ENCODE measurements at places on chromosomes 3 and 15.

DNA sequence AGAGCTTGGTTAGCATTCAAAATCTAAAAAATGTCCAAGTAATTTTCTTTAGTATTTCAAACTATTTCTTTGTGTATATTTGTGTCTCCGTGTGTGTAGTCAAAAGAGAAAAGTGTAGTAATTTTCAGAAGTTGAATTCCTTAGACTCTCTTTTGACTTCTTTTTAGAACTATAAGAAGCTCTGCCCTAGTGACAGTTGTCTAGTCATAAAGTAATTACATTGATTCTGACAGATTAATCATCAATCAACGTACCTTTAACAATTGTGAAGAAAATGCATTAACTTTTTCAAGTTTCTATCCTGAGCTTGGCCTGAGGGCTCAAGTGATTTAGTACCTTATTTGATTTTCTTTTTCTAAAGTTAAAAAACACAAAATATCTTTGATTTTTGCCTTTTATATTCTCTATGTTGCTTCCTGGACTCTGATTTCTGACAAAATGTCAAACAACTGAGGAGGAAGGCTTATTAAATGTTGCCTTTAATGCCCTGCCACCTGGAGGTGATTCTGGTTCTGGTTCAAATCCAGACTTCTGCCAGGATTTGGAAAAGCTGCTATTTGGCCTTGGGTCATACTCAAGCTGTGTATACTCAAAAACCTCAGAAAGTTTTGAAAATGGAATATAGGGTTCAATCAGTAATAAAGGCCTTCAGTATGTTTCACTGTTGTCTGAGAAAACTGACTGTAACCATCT is 653.6 kb downstream of the NSUN3 start:
- no peak for DNase-seq

DNA sequence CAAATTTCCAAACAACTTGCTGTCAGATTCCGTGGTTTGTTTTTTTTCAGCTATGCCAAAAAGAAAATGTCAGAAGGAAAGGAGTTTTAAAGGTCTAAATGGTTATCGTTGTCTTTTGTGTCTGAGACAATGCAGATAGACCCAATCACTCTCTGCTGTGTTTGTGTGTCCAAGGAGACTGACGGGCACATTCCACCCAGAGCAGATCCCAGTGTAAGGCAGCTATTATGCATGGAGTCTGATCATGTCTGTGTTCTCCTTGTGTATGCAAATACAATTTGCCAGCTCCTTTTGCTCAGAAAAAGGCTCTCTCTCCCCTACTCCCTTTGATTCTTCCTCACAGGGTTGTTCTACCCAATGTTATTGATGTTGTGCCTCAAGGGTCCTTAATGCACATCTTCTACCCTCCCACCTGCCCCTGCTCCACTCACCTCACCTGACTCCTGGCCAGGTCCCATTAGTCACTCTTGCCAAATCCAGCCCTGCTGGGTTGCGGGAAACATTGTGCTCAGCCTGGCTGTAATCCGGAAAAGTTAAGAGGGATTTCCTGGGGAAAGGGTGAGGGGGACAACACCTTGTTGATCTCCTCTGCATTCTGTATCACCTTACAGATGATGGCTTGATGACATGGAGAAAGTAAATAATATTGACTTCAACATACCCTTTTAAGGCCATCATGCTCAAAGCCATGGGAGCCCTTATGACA is 61.0 kb downstream of the OTOL1 start:
- no peak for DNase-seq

DNA sequence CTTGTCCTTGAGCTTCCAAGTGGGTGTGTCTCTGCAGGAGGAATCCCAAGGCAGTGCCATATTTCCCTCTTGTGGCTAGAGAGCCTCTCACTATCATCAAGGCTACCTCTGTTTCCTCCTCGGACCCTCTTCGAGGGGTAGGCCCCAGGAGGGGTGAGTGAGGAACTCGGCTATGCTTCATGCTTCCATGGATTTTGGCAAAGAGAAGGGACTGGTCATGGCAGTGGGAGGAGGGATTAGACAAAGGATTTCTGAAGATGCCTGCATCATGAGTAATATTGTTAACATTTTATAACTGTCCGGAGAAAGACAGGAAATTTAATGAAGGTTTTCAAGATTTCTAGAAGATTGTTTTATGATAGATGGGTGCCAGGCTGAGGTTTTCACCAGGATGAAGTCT is 241.5 kb downstream of the CLSTN2 start:
- no peak for DNase-seq

DNA sequence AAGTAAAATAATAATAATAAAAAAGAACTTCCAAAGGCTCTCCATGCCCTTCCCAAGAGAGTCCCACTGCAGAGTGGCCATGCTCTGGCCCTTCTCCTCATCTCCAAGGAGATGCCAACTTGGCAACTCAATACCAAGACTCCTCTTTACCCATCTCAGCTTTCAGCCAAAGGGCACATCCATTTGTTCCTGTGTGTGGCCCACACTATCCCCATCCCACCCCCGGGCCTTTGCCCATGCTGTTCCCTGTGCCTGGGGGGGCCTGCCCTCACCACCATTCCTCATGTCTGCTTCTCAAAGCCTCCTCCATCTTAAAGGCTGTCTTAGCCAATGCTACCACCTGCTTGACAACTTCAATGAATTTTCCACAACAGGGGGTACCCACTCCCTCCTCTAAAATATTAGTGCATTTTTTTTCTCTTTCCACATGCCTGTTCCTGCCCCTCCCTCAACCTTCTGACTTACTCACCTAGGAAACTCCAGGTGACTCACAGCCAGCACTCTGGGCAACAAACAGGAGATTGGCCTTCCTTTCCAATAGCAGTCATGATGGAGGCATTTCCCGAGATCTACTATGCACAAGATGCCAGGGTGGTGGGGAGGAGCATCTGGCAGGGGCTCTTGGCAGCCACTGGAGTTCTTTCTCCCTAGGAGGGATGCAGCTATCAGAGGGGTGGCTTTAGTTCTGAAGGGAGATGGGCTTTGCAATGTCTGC is 109.4 kb upstream of the SMAD3 start:
- no peak for DNase-seq

GRCh38 chr15:100022391-100022790 is 289.2 kb upstream of the LYSMD4 start:
- DNase-seq: no peak

DNA sequence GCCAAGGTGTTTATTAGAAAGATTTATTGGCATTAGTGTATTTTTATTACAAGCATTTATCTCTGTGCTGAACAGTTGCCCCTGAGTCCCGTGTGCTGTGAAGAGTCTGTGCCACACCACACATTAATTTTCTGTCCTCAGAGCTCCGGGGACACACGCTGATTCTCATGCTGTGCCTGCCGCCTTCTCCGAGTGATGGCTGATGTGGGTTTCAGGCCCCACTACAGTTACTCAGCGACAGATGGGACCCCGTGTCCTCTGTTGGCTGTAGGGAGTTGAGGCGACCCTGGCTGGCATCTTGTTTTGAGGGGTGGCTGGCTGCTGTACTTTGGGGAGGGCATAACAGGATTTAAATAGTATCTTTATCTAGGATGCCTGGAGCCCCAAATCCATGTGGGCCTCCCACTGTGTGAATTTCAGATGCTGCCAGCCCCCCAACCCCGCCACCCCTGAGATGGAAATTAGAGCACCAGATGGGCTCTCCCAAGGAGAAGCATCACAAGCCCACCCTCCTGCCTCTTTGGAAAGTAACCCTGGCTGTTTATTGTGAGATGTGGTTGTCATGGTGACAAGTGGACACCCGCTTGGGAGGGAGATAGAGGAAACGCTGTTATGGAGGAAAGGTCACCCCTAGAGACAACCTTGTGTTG is 185.6 kb downstream of the APBA2 start:
- DNase-seq: no peak

DNA sequence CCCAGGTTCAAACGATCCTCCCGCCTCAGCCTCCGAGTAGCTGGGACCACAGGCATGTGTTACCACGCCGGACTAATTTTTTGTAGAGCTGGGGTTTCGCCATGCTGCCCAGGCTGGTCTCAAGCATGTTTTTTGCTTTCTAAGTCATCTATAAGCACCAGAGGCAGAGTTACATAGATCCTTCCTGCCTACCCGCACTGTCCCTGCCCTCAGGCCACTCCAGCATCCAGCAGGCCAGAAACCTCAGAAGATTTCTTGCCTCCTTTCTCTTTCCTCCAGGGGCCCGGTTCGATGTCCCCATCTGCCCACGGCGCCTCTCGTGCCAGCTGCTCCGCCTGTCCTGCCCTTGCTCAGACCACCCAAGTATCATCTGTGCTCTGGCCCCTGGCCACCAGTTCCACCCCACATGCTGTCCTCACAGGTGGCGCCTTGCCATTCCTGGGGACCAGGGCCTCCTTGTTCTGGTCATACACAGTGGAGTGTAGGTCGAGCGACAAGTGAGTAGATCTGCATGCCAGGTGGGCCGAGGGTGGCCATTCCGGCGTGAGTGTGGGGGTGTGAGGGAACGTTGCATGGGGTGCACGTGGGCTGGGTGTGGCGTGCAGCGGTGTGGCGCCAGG is 27.3 kb downstream of the KLHDC8B start:
- no peak for DNase-seq

DNA sequence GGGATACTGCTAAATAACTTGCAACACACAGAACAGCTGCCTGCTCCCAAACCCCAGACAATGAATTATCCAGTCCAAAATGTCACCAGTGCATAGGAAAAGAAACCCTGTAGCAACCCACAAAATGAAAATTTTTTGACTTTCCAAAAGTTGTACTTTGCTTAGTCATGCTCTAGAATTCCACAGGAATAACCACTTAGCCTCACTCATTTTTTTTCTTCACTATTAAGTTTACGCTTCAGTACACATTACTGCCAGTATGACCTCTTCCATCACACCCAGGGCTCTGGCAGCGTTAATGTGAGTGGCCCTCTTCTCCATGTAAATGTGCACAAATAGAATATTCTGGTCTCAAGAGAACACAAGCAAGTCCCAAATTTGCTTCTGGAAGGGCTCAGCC is 259.8 kb downstream of the MAGI1 start:
- DNase-seq: no peak

GRCh38 chr3:133859381-133860234 is 36.1 kb downstream of the RAB6B start:
- no peak for DNase-seq

DNA sequence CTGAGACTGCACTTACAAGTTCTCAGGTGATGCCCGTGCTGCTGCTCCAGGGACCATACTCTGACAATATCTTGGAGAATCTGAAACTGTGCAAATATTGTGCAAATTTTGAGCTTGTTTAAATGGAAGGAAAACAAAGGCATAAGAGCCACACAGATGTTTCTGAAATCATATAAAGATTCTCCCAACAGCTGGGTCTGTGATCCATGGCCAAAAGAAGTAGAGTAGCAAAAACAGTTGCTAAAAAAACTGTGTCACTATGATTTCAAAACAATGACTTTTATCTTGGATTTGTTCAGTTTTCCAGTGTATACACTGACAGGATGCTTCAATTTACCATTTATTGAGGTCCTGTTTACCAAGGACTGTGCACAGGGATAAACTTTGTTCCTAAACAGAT is 25.3 kb downstream of the NPTN start:
- DNase-seq: no peak

GRCh38 chr15:85333132-85333831 is 47.1 kb upstream of the AKAP13 start:
- DNase-seq: no peak

DNA sequence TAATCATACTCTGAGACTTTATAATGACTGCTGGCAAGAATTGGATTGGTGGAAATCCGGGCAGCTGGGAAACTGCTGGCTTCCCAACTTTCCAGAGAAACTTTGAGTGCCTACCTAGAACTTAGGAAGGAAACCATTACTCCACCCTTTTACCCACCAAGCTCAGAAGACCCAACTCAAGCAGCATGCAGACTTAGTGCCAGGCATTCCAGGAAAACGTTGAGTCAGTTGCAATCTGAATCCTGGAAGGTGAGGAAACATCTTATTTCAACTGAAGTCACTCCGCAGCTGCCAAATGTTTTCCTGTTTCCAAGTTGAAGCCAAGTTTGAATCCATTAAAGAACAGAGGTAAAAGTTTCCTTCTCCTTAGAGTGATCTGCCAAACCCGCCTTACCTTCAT is 126.5 kb downstream of the ZNF385D start:
- DNase-seq: no peak

DNA sequence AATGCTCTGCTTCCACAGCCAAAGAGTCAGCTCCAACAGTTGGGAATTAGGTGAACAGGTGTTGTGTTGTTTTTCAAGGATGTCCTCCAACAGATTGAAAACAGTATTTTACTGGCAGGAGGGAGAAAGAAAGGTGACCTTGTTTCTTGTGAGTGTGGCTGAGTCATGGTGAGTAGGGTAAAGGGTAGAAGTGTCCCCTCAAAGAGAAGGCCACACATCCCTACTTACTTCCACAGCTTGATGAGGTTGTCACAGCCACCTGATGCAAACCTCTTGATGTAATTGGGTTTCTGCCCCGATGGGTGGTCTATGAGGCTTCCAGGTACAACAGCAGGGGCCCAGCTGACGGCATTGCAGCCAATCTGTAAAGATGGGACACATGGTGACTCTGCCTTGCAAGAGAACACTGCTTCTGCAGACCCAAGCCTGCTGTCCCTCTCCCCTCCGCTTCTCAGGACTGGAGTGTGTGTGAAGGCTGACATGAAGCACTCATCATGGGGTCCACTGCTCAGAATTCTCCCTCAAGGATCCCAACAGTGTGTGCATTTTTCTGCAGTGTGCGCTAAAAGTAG is 12.7 kb upstream of the GHRL start:
- no peak for DNase-seq

- DNase-seq: peak; percentile 75
Observed at GRCh38 chr3:147816752-147817151, 407.6 kb downstream of the ZIC1 start.

GRCh38 chr3:71120012-71120411 is 463.5 kb downstream of the FOXP1 start:
- DNase-seq: no peak

- no peak for DNase-seq
Observed at GRCh38 chr3:50124052-50124799, 30.9 kb upstream of the SEMA3F start.

DNA sequence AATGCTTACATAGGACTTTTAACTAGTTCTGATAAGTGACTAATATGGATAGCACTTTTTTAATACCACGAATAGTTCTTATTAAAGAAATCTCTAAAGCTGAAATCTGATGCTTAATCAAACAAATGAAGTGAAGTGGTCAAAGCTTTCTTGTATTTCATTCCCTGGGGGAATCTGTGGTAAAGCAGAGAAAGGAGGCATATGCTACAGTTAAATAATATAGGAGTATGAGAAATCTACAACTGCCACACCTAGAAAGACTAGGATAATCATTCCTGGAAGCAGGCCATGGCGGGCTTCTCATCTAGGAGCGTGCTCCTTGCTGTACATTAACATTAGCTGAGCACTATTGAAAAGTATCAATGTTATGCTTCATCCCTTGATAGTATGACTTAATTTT is 835.7 kb downstream of the OTOL1 start:
- no peak for DNase-seq

- DNase-seq: no peak
Observed at GRCh38 chr15:92930776-92931175, 30.7 kb downstream of the CHD2 start.

GRCh38 chr3:58998476-58999117 is 51.2 kb downstream of the CFAP20DC start:
- no peak for DNase-seq

- no peak for DNase-seq
Observed at GRCh38 chr3:29169451-29169850, 111.4 kb upstream of the RBMS3 start.

- no peak for DNase-seq
Observed at GRCh38 chr3:27758083-27758482, 36.0 kb upstream of the EOMES start.

GRCh38 chr15:66498501-66499386 is 1.2 kb upstream of the SNAPC5 start:
- no peak for DNase-seq

Data from left forelimb (tissue), 1 donor.